ENCODE measurements at places on chromosomes 6 and 20. TPM values are rescaled to one million over a fixed set of nuclear protein-coding genes. Genes with fewer than 3 reads are reported as not detected.

DNA sequence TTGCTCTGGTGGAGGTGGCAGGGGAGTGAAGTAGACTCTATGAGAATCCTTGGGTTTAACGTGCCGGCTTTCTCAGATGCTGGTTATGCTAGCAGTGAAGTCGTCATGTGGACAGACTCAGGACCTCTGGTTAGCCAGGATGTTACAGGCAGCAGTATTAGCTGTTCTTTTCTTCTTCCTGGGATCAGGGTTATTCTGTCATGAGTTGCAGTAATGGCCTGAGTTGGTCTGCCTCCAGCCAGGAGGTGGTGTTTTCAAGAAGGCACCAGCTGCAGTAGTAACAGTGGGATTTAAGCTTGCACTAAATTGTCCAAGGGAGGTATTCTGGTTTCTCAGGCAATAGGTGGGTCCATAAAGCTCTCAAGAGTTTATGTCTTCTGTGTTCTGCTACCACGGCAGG, 56.7 kb downstream of the HDDC2 start:
- no peak for DNase-seq

Gene PI16
- total RNA-seq: 0.78 TPM

GRCh38 chr20:53636540-53637097, 43.0 kb upstream of the ZNF217 start:
- no peak for DNase-seq

GRCh38 chr6:38065734-38066305, 246.3 kb downstream of the ZFAND3 start:
- no peak for DNase-seq

DNA sequence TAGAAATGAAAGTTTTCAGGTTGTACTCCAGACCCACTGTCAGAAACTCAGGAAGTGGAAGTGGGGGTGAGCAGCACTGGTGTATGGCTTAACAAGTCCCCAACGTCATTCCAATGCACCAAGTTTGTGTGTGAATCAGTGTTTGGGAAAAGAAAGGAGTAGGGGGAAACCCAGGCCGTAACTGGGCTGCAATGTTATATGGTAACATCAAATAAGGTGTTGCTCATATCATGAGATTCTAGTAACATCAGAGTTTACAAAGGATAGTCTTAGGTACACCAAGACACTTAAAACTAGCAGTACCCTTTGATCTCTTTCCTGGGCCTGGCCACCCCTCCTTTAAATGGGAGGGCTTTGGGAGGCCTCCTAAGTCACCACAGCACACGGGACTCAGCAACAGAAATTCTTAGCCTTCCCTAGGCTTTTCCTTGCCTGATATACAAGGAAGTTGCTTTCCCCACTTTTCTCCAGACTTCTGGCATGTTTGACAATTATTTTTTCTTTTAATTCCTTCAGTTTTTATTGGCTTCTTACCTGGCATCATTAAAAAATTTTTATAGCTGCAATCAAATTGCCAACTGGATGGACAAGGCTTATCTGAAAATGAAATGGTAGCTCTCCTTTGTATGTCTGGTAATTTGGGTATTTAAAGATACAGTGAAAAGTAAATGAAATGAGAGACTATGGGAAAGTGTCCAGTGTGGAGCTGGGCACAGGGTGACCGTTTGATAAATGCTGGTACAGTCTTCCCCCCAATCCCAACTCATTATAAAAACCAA, 15.1 kb downstream of the E2F3 start:
- DNase-seq: no peak

Gene VGLL2
- total RNA-seq: not detected

Gene LY6G6C
- 0.31 TPM for total RNA-seq

Gene GFOD1
- 38.2 TPM for total RNA-seq

DNA sequence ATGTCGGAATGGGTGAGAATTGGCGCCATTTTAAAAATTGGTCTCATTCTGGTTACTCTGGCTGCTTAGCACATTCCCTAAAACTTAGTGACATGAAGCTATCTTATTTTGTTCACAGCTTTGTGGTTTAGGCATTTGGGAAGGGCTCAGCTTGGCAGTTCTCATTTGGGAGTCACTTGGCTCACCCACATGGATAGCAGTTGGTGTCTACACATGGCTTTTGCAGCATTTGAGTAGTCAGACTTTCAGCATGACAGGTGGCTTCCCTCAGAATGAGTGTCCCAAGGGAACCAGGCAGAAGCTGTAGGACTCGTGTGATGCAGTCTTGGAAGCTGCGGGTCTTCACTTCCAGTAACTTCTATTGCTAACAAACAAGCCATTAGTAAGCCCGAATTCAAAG, 64.6 kb downstream of the UST start:
- no peak for DNase-seq

GRCh38 chr20:46558511-46558959, 8.1 kb upstream of the OCSTAMP start:
- DNase-seq: peak; percentile 16

DNA sequence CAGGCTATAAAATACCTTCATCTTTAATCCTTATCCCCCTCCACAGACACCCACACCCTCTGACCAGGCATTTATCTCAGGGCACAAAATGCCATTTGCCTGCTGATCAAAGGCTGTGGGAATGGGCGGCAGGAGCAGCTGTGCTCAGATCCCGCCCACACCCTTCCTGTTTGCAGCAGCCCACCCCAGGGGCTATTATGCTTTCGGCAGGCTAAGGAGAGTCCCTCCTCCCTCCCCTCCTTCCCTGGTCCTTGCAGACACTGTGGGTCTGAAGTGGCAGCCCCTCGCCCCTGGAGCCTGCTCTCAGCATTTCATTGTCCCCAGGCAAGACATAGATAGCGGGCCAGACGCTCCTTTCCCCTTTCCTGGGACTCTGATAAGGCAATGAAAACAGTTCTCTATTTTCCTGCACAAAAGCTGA, 220.8 kb upstream of the HEY2 start:
- no peak for DNase-seq

- no peak for DNase-seq
Measured at GRCh38 chr6:170022827-170023619, 267.9 kb downstream of the DLL1 start.

Gene SCRT2
- total RNA-seq: 2.0 TPM

Gene RBM24
- 31.2 TPM for total RNA-seq
